ENCODE measurements at places on chromosomes 7 and 10.

DNA sequence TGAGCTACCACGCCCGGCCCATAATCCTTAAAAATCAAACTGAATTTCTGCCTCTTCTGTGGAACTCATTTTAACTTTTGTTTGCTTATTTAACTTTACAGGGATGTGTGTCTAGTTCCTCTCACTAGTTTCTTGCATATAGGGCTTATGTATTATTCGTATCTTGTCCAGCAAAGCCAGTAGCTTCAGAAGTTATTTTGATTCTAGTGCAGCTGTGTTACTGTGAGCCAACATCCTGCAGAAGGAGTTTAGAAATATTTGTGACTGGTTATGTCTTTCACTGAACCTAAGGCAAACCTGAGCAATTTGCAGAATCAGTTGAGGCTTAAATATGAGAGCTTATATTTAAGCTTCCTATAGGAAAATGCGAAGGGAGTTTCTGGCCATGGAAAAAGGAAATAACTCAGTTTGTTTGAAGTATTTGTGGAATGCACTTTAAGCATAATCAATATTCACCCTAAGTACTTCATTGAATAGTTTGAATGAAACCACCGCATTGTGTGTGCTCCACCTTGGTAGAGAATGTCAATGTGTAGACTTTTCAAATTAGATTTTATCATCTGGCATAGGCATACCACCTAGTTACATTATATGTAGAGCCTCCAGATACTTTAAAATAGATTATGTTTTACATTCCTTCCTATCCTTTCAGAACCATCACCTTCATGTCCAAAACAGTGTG is 90.8 kb downstream of the MCU start:
- H3K27me3 ChIP-seq = no peaks in the 10 kb centered on the region
- no peak for DNase-seq
- H3K4me3 ChIP-seq = no peak overlapping the region
- H3K4me1 ChIP-seq = peaks cover 8% of the 10 kb centered on the region

DNA sequence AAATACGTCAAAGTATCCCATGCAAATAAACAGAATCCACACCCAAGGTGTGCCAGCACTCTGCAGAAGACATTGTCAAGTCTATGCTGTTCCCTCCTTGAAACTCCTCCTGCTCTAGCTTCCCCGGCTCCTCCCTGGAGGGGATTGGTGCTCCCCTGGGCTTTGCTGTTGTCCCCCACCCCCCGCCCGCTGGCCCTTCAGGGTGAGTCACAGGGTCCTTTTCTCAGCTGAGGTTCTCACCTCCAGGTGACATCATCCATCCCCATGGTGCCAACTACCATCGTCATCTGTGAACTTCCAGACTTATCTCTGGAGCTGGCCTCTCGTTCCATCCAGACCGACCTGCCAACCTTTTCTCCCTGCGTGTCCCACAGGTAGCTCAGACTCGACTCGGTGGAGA is 77.0 kb downstream of the ITIH5 start:
- H3K27me3 ChIP-seq = no peaks in the 10 kb centered on the region
- H3K4me1 ChIP-seq = no peaks in the 10 kb centered on the region
- H3K36me3 ChIP-seq = no peaks in the 10 kb centered on the region
- DNase-seq = no peak

DNA sequence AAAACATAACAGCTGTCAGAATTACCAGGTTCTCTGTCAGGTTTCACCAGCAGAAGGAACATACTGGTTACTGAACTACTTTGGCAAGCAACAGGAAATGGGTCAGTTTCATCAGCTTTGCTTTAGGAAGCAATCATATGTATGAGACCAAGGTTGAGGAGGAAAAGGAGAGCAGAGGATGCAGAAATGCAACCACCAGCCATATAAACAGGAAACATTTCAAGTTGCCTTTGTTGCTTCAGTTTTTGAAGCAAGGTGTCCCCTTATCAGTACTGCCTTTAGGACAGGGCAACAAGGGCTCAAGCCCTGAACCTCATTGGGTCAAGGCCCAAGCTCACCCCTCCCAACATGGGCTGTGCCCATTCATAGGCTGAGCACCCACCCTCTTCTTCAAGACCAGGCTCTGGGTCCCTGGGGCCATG is 10.2 kb downstream of the HIPK2 start:
- no peaks in the 10 kb centered on the region for H3K27me3 ChIP-seq
- peak overlapping the region; percentile 33 for H3K27ac ChIP-seq
- H3K4me1 ChIP-seq = no peaks in the 10 kb centered on the region
- DNase-seq = no peak
- H3K36me3 ChIP-seq = no peaks in the 10 kb centered on the region

- H3K27me3 ChIP-seq = no peaks in the 10 kb centered on the region
- no peak overlapping the region for H3K27ac ChIP-seq
- no peaks in the 10 kb centered on the region for H3K4me1 ChIP-seq
- H3K4me3 ChIP-seq = peak overlapping the region; percentile 38
Observed at GRCh38 chr7:106866298-106867281, 1.5 kb downstream of the PIK3CG start.

- H3K27me3 ChIP-seq = no peaks in the 10 kb centered on the region
- H3K4me1 ChIP-seq = no peaks in the 10 kb centered on the region
- no peaks in the 10 kb centered on the region for H3K36me3 ChIP-seq
- no peak overlapping the region for H3K27ac ChIP-seq
Observed at GRCh38 chr10:64109926-64110495, 588.8 kb downstream of the REEP3 start.

DNA sequence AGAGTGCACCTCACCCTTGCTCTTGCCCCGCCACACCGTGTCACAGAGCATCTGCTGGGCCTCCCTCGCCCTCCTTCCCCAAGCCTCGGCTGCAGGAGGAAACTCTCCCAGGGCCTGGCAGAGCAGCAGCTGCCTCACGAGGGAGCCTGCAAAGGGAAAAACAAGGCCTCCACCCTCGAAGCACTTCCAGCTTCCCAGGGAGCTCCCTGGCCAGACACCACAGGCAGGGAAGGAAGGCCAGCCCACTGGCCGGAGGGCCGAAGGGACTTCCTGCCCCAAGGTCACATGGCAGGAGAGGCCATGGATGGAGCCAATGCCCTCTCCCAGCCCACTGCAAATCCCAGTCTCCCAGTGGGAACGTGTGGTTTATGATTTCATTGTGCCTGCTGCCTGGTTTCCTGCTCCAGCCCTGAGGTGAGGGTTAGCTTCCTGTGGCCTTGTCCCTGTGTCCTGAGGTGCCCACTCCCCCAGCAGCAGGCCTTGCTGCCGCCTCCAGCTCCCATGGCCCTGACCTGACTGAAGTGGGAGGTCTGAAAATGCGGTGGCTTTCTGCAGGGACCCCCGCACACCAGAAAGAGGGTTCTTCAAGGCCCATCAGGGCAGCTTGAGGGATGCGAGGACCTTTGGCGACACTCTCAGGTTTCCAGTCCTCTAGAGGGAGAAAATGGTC is 100.5 kb upstream of the PPIF start:
- H3K4me1 ChIP-seq = peaks cover 30% of the 10 kb centered on the region
- no peaks in the 10 kb centered on the region for H3K27me3 ChIP-seq
- no peak overlapping the region for H3K4me3 ChIP-seq
- DNase-seq = no peak
- H3K27ac ChIP-seq = peak overlapping the region; percentile 88

DNA sequence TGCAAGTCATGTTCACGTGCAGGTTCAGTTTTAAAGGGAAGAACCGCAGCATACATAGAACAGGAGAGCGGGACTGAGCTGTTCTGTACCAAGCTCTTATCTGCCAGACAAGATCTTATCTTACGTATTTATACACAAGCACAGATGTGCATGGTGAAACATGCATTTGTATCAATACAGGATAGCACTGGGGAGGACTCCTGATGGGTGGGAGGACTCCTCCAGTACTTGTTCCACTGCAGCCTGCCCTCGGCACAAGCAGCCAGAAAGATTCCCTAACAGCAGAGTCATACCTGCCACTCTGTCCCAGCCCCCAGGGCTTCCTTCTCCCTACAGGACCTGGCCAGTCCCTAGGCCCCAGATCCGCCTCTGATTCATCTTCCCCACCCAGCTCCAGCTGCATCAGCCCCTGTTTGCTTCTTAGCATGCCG is 13.2 kb upstream of the PRKCQ start:
- no peaks in the 10 kb centered on the region for H3K27me3 ChIP-seq
- no peak overlapping the region for H3K4me3 ChIP-seq
- no peak for DNase-seq
- H3K4me1 ChIP-seq = no peaks in the 10 kb centered on the region
- H3K36me3 ChIP-seq = no peaks in the 10 kb centered on the region

- H3K27ac ChIP-seq = no peak overlapping the region
- H3K4me1 ChIP-seq = no peaks in the 10 kb centered on the region
- no peak for DNase-seq
- no peak overlapping the region for H3K4me3 ChIP-seq
- H3K27me3 ChIP-seq = no peaks in the 10 kb centered on the region
Observed at GRCh38 chr10:54914049-54914448, 113.0 kb upstream of the PCDH15 start.

GRCh38 chr7:103685646-103686045 is 239.6 kb upstream of the SLC26A5 start:
- no peak overlapping the region for H3K27ac ChIP-seq
- H3K4me1 ChIP-seq = no peaks in the 10 kb centered on the region
- no peaks in the 10 kb centered on the region for H3K27me3 ChIP-seq
- H3K4me3 ChIP-seq = no peak overlapping the region
- no peaks in the 10 kb centered on the region for H3K36me3 ChIP-seq

- DNase-seq = no peak
- no peak overlapping the region for H3K27ac ChIP-seq
- H3K36me3 ChIP-seq = no peaks in the 10 kb centered on the region
- H3K4me1 ChIP-seq = no peaks in the 10 kb centered on the region
- H3K4me3 ChIP-seq = no peak overlapping the region
Observed at GRCh38 chr10:61271127-61271780, 181.9 kb downstream of the TMEM26 start.

DNA sequence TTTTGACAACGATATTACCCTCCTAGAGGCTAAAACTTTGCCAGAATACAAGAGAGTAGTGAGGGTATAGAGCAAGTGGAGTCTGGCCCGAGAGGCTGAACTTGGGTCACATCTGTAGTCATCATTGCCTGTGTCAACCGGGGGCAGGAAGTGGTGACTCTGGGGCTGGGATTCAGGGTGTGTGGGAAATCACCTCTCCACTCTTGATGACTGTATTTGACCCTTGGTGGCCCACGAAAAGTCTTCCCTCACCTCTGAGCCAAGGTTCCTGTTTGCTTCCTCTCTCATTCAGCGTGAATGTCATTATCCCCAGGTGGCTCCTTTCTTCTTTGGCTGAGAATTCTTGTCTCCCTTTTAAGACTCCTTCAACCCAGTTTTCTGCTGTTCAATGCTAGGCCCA is 240.4 kb downstream of the ABCA13 start:
- H3K27me3 ChIP-seq = no peaks in the 10 kb centered on the region
- no peaks in the 10 kb centered on the region for H3K4me1 ChIP-seq
- H3K4me3 ChIP-seq = no peak overlapping the region
- DNase-seq = no peak

DNA sequence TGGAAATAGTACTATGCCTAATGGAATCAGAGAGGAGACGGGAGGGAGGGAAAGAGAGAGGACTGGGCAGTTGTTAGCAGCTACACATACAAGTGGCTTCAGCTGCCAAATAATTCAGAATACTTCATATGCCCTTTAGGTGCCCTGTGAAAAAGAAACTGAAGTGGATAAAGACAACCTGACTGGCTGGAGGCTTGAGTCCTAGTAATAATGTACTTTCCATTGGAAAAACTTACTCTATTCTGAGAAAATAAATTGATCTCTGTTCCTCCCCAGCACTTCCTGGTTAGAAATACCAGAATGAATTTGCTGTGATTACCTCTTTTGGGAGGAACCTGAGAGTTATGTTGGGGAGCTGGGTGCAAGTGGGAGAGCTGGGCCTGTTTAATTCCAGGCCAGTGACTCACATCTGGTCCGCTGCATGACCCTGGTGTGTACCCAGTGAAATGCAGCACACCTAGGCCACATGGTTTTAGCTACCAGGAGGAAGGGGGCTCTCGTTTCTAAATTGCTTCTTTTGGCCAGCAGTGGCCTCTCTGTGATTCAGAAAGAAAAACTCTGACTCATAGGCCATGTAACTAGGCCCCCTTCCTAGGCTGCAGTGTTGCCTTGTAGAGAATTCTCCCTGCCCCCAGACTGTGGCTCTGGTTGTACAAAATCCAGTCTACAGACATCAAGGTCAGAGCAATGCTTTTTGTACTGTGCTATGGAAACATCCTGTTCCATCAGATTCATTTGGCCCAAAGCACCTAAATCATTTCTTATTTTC is 6.5 kb downstream of the AGFG2 start:
- peak overlapping the region; percentile 95 for H3K27ac ChIP-seq
- peak overlapping the region; percentile 34 for H3K4me3 ChIP-seq
- no peaks in the 10 kb centered on the region for H3K27me3 ChIP-seq
- DNase-seq = no peak

DNA sequence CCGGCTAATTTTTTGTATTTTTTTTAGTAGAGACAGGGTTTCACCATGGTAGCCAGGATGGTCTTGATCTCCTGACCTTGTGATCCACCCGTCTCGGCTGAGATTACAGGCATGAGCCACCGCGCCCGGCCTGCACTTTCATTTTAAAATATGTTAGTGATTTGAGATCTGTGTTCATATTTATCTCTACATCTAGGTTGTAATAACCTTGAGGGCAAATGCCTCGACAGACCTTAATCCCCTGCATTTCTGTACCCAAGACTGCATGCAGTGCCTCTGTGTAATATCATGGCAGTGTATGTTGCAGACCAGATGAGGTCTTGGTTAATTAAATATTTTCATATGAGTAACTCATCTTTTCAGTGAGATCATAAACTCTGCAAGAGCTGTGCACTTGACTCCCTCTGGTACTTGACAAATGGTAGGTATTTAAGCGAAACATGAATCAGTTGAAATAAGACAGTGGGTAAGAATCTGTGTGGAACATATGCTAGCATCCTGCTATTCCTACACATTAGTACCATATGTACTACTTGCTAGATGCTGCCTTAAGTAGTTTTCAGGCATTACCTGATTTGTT is 673.9 kb upstream of the ANKRD30A start:
- H3K4me1 ChIP-seq = no peaks in the 10 kb centered on the region
- H3K36me3 ChIP-seq = no peaks in the 10 kb centered on the region

- no peaks in the 10 kb centered on the region for H3K4me1 ChIP-seq
- no peaks in the 10 kb centered on the region for H3K36me3 ChIP-seq
- no peak for DNase-seq
- no peak overlapping the region for H3K27ac ChIP-seq
Observed at GRCh38 chr10:35635576-35635975, 6.5 kb downstream of the FZD8 start.

DNA sequence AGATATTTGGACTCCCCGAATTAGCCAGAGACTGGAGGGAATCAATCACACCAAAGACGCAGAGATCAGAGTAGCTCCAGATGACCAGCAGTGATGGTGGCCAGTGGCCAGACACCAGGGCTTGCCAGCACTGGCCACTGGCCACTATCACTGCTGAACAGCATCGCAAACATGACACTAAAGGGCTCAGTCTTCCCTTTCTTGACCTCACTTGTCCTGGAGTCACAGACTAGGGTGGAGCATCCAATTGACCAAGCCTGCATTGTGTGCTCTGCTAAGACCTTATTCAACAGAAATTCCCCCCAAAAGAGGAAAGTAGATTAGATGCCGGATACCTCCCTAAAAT is 234.7 kb downstream of the CREB5 start:
- no peak for DNase-seq
- no peaks in the 10 kb centered on the region for H3K27me3 ChIP-seq
- no peak overlapping the region for H3K27ac ChIP-seq
- H3K4me3 ChIP-seq = no peak overlapping the region

GRCh38 chr7:155284496-155285274 is 13.0 kb upstream of the INSIG1 start:
- no peak for DNase-seq
- H3K27me3 ChIP-seq = peaks cover 4% of the 10 kb centered on the region
- H3K4me3 ChIP-seq = no peak overlapping the region
- H3K36me3 ChIP-seq = no peaks in the 10 kb centered on the region

- no peak overlapping the region for H3K4me3 ChIP-seq
- no peaks in the 10 kb centered on the region for H3K27me3 ChIP-seq
- no peak overlapping the region for H3K27ac ChIP-seq
- no peaks in the 10 kb centered on the region for H3K4me1 ChIP-seq
- no peak for DNase-seq
- H3K36me3 ChIP-seq = no peaks in the 10 kb centered on the region
Observed at GRCh38 chr7:2934211-2934731, 90.2 kb upstream of the GNA12 start.

All from breast epithelium (tissue), 4 donors.